ENCODE measurements at places on chromosomes 7 and 10.

DNA sequence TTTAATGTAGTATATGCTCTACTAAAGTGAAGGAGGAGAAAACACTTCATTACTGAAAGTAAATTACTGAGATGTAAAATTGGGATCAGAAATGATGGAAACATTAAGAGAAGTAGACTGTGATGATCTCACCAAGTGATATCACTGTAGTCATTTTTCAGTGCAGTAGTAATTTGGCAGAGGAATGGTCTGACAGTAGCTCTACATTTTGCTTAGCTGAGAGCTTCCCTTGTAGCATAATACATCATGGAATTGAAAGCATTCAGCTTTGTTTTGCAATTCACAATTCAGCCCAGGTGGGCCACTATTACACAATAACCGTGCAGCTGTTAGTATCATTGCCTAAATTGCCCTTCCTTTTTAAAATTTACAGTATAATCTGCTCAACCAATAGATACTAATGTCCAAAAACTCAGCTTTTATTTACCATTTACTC lies 19.4 kb upstream of the CABCOCO1 start:
- no peak for DNase-seq

GRCh38 chr7:15932318-15932717 lies 245.8 kb upstream of the MEOX2 start:
- no peak for DNase-seq

DNA sequence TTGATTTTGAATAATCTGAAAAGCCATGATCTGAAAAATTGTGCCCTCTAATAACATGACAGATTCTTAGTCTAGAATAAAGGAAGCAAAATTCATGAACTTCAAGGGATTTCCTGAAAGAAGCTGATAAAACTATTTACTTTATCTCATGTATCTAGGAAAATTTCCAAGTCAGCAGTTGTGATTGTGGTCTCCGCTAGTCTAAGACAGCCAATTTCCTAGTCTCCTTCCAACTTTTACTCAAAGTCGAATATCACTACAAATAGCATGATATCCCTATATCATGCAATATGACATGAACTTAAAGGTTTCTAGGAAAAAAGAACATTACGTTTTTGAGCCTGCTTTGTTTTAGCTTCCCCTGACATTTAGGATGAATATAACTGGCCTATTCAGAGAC lies 202.1 kb upstream of the GHITM start:
- DNase-seq, result no peak

DNA sequence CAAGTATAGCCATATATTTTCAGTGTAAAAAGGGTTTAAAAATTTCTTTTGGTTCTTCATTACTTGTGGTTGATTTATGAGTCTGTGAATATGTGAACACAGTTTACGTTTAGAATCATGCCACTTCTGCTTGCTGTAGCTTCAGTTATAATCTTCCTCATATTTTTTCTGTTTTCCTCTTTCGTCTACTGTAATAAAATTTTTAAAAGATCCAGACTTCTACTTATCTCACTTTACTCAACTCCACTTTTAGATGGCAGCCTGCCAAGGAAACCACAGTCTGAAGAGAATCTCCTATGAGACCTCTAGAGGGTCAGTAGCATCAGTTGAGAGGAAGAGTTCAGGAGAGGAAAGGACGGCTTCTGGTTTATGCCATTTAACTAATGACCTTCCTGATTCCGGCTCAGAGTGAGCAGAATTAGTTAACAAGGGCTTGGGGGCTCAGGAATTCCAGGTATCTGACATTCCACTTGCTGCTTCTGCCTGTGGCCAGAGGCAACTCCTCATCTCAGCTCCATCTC lies 21.4 kb downstream of the CREB5 start:
- DNase-seq, result no peak

DNA sequence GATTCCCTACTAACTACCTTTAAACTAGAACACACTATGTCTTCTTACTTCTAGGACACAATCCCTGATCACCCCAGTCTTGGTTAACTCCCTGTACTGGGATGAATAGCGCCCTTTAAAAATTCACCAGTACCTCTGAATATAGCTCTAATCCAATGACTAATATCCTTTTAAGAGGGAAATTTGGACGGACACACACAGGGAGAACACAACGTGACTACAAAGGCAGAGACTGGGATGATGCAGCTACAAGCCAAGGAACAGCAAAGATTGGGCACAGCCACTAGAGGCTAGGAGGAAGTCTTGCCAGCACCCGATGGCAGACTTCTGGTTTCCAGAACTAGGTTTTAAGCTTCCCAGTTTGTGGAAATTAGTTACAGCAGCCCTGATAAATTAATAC lies 81.4 kb downstream of the MALSU1 start:
- no peak for DNase-seq

GRCh38 chr10:46311501-46311951 lies 24.7 kb downstream of the ANTXRL start:
- no peak for DNase-seq

- DNase-seq, result no peak
Measured at GRCh38 chr10:100163704-100164621, 21.9 kb downstream of the ERLIN1 start.

DNA sequence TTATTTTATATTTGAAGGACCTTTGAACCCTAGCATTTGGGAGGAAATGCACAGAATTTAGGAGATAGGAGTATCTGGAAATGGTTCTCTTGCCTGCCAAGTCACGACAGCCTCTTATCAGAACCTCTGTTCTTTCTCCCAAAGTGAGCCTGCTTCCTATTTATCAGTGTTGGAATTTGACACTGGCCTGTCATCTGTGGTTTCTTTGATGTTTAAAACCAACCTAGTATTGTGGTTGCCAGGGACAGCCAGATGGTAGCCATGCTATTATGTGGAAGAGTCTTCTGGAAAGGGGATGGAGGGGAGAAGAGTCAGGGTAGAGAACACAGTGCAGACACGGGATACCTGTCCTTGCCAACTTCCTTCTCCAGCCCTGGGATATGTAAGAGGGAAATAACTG lies 21.1 kb downstream of the ZNF282 start:
- DNase-seq, result no peak

- no peak for DNase-seq
Measured at GRCh38 chr10:119700321-119700954, 25.4 kb upstream of the INPP5F start.

- DNase-seq, result no peak
Measured at GRCh38 chr7:155296006-155296787, 1.5 kb upstream of the INSIG1 start.

- DNase-seq, result no peak
Measured at GRCh38 chr7:46622251-46622650, 701.2 kb upstream of the IGFBP3 start.

DNA sequence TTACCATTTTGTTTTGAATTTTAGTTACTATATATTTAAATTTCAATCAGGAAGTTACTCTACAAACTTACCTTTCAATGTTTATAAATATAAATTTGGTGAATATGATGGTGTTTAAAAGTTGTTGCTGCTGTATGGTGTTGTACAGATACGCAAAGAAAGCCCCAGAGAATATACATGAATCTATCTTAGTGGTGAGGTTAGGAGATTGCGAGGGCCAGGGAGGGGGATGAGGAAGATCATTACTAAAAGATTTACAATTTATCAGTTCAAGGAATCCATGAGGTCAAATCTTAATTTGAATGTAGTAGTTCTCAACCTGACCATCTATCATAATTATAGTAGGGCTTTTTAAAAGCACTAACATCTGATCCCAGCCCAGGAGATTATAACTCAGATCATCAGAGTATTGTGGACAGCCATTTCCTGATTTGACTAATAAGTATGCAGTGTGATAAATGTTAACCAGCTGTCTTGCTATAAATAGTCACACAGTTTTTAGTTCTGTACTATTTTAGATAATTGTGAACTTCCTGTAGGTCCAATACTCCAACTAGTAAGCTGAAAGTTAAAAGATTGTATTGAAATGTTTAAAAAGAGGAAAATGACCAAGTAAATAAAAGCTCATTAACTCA lies 23.6 kb downstream of the FAM3C start:
- DNase-seq, result no peak

- DNase-seq, result no peak
Measured at GRCh38 chr7:30074422-30075030, 46.3 kb downstream of the PLEKHA8 start.

DNA sequence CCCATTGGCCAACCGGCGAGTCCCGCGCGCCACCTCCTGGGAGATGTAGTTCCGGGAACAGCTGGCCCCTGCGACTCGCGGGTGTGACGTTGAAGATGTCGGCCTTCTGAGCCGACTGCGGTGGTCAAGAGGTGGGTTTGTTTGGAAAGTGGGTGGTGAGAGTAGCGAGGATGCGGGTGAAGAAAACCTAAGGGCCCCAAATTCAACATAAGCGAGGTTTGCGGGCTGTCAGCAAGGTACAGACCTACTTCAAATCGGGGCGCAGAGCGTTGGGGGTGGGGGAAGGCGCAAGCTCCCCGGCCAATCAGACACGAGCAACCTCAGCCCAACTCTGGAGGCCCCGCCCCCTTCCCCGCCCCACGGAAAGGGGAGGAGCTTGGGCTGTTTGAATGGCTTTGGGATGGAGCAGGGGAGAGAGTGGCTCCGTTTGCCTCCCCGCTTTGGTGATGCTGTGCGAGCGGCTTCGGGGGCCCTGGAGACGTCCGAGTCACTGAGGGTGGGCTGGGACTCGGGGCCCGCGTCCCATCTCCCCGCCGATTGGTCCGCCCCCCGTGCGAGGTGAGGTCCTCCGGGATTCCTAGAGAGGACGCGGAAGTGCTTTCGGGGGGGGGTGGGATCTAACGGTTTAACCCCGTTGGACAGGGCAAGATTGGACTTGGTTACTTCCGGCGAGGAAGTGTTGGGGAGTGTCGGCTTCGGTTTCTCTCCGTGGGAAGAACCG lies at the start of gene ZKSCAN5:
TSS of gene ZKSCAN5 (plus strand) at position 60 of the 721 bp plus-strand sequence. CDS start 1,383 bp downstream, outside the sequence.
- DNase-seq, result peak; percentile 95

DNA sequence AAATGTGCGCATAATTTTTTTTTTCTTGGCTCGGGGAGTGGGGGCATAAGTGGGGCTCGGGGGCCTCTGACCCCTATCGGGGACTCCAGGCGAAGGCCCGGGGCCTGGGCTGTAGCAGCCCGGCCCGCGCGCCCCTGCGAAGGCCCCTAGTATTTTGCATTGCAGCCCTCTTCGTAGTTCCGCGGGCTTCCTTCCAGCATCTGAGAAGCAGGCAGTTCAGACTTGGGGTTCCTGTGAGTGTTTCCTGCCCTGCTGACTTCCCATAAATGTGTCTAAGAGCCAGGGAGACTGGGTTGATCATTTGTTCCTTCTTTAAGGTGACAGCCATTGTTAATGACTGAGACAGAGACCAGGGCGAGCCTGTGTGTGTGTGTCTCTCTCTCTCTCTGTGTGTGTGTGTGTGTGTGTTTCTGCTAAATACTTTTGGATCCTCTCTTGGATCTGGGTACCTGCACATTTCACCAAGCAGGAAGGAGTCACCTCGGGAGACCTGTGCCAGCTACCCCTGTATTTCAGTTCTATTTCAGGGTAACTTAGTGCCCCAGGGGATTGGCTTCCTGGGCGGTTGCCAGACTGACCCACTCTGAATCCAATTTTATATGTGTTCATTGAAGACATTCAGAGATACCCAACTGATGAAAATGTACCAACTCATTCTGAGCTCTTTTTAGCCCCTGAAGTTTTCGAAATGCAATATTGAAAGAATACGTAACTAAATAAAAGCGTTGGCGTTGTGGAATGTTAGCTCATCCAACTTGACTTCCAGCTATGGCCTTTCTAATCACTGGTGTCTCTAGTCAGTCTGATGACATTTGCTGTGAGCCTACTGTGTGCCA lies 805 bp downstream of the MSRB2 start:
- peak; percentile 18 for DNase-seq

- DNase-seq, result no peak
Measured at GRCh38 chr7:44965441-44965903, 13.3 kb downstream of the MYO1G start.

GRCh38 chr10:89274928-89275327 lies 23.4 kb upstream of the LIPA start:
- no peak for DNase-seq

DNA sequence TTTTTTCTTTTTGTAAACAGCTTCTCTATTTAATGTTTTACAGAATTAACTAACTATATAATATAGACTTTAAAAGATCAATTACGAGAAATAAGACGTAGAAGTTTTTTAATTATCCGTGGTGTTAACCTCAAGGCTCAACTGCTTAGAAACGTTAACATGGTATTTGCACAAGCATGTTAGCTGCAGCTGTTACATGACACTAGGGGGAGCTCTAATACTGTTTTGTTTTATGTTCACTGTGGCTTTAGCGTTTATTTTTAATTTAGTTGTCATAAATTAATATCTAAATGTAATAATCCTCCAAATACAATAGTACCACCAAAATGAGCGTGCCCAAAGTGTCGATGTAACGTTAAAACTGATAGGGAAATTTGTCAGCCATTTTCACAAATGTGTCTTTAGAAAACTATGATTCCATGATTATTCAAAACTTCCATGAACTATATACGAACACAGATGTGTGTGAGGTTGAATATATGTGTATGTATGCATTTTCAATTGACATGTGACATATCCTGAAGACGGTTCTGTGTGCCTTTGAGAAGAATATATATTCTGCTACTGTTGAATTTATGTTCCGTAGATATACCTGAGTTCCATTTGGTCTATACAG lies 828.8 kb upstream of the MBL2 start:
- no peak for DNase-seq

DNA sequence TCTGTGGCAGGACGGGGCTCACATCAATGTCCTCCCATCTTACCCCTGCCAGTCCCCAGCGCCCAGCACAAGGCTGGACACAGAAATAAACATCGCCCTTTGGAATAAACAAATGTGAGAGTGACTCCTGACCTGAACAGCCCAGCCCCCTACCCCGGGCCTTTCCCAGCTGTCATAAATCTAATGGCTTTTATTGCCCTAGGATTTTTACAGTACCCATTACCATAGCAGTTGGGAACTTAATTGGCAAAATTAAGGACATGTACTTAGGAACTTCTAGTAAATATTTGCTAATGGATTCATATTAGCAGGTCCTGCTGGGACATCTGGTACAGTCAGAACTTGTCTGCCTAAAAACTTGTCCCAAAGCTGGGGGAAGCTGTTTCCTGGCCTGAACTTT lies 76.6 kb downstream of the GLRX3 start:
- DNase-seq, result no peak

DNA sequence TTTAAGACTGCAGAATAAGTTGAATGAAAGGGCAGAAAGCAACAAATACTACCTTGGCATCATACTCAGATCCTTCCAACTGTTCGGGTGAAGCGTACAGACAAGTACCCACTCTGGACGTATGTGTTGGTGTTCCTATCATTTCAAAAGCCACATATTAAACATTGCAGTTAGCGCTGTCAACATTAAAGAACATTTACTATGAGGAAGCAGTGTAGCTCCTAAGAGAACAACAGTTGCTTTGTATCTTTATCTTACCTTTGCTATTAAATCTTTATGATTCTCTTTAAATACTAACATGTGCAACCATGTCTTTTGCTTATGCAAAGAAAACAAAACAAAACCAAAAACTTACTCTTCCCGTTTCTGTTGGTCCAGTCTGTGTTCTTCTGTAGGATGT lies 2.6 kb upstream of the ANKRD61 start:
- no peak for DNase-seq

- no peak for DNase-seq
Measured at GRCh38 chr7:37908221-37908788, 8.3 kb downstream of the SFRP4 start.
